ENCODE measurements at places on chromosomes 1 and 21. TPM values are rescaled to one million over a fixed set of nuclear protein-coding genes. Genes with fewer than 3 reads are reported as not detected.

Gene NTNG1
- 0.30 TPM for total RNA-seq

DNA sequence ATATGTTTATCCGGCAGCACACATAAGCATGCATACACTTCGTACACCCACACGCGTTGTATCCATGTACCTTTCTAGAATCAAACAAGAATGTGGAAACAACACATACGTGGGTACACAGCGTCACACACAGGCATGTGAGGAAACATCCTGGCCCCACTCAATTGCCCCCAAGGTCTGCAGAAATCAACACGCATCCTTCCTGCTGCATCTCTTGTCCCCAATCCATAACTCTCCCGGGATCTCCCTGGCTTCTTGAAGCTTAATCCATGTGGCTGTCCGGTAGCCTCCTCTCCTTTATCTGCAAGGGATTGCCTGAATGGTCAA, 5.5 kb upstream of the TBX15 start:
- DNase-seq = no peak

DNA sequence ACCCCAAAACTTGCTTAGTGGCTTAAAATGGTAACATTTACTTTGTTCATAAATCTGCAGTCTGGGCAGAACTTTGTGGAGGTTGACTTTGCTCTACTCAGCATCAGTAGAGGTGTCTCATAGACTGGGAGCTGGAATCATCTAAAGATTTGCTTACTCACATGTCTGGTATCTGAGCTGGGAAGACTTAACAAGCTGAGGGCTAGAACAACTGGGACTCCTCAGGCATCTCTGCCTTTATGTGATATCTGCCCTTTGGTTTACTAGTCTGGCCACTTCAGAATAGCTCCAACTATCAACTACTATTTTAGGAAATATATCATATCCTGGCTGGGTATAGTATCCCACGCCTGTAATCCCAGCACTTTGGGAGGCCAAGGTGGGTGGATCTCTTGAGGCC, 82.5 kb downstream of the C4BPA start:
- no peak for DNase-seq

Gene PTPN14
- 32.5 TPM for total RNA-seq

Data from left ventricle myocardium inferior (tissue), 1 donor.